ENCODE measurements at places on chromosomes 16 and 17.

- DNase-seq, result no peak
Observed at GRCh38 chr16:88983165-88983564, 6.2 kb upstream of the CBFA2T3 start.

DNA sequence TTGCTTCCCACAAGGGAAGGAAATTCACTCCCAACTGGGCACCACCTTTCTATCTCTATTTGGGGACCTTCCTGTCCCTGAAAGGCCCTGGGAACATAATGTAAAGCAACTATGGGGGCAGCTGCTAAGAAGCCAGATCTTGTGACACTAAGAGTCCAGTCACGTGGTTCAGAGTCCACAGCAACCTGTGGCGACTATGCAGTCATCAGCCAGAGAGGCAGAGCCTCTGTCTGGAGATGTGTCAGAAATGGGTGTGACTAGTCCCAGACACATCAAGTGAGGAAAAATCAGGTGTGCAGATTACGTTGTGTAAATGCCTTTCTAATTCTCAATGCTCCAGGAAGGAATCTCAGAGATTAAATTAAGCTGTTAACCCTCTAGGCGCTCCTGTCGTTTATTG lies 26.6 kb upstream of the SKAP1 start:
- no peak for DNase-seq

GRCh38 chr17:72187556-72187955 lies 66.7 kb downstream of the SOX9 start:
- no peak for DNase-seq

DNA sequence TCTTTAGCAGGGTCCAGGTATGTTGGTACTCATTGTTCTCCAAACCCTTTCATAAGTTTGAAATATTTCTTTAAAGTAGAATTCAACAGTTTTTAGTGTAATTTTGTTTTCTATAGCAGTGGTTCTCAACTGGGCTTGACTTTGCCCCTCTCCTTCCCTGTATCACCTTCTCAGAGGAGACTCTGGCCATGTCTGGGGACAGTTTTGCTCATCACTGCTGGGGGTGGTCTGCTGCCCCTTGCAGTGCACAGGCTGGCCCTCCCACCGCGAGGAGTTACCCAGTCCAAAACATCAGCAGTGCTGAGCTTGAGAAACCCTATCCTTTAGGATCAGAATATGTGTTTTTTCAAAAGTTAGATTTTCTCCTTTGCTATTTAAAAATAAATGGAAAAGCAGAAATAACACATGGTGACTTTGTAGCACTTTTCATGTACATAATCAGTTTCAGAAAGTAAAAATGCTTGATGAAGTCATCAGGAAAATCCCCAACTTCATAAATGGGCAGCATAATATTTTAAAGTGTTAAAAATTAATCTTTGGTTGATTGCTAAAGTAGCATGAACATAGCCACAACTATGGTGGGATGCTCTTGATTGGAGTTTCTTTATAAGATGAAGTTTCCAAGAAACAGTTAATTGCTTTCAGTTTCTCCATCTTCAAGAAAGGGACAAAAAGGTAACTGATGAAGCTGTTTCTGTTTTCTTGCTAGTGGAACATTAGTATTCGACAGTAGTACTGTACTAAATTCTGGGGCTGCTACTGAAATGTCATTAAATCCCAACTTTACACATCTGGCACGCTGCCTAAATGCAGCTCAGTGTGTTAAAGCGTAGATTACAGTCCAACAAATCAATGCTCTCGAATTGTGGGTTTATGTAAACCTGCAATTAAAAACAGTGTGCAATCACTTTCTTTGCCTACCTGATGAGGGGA lies 70.3 kb downstream of the NETO2 start:
- no peak for DNase-seq

- DNase-seq, result no peak
Observed at GRCh38 chr16:11870399-11870798, 19.1 kb upstream of the RSL1D1 start.

DNA sequence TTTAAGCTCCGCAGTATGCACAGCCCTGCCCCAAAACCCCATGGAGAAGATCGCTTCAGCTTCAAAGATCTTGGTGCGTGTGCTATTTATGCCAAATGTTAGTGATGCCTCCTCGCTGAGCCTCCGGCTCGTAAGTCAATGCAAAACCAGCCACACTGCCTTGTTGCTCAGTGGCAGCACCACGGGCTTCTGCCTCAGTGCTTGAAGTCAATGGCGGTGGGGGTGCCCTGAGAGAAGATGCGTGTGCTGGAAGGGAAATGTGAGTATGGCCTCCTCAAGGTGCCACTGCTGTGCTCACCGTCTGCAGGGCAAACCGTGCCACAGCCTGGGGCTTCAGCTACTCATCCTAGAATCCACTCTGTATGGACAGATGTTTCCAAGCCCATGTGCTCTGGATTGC lies 121.9 kb downstream of the XYLT1 start:
- DNase-seq, result no peak

- no peak for DNase-seq
Observed at GRCh38 chr17:30379303-30379902, 676 bp downstream of the CPD start.

- no peak for DNase-seq
Observed at GRCh38 chr16:87126403-87127025, 190.7 kb downstream of the C16orf95 start.

DNA sequence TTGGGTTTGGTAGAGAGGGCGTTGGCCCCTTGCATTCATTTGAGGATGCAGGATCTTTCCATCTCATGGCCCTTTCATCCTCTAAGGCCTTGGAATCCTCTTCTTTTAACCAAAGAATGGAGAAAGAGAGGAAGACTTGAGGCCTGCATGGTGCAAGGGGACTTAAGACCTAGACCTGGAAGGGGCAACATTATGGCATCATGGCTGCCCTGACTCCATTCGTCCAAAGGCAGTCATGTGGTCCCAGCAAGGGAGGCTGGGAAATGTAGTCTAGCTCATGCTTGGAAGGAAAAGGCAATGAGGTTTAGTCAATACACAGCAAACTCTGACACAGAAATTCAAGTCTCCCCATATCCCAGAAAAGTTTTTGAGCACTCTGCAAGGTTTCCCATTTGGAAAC lies 30.7 kb upstream of the CDRT4 start:
- no peak for DNase-seq

DNA sequence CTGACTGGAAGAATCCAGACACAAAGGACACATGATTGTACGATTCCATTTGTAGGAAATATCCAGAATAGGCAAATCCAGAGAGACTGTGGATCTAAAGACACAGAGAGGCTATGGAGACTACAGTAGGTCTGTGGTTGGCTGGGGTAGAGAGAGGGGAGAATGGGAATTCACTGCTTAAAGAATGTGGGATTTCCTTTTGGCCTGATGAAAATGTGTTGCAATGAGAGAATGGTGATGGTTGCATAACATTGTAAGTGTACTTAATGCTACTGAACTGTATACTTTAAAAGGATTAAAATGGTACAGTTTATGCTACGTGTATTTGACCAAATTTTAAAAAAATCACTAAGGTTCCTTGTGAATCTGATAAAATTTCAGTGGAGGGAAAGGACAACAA lies 62.1 kb downstream of the GPRC5B start:
- DNase-seq, result no peak

DNA sequence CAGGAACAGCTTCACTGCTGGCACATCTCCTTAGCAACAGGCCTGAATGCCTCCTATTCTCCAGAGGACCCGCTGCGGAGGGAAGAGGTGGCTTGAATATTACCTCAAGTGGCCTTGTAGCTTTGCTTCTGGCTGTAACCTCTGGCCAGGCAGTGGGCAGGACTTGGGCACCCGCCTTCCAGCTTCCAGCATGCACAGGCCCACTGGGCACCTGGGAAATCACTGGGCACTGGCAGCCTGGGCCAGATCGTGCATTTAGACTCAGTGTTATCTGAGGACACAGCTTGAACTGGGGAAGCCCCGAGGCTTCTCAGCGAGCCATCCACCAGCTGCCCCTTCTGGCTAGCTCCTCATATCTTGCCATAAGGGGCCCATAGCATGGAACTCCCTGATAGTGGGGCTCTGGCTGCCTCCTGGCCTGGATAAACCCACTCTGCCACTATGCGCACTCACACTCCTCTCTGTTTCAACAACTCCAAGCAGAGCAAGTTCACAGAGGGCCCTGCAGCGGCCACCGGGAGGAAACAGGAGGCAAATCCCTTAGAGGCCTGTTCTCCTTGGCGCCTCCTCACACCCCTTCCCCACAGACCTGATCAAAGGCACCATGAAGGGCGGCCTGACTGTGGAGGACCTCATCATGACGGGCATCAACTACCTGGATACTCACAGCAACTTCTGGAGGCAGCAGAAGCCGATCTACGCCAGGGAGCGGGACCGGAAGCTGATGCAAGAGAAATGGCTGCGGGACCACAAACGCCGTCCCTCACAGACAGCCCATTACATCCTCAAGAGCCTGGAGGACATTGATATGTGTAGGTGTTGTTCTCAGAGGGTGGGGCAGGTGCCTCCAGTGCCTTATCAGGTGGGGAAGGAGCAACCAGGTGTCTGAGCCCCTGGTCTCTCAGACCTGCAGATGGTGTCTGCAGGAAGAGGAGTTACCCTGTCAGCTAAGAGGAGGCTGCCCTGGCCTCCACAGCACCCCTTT lies 7.8 kb downstream of the ODAD4 start:
- DNase-seq, result no peak

GRCh38 chr16:68035227-68035626 lies 12.1 kb downstream of the DUS2 start:
- no peak for DNase-seq

DNA sequence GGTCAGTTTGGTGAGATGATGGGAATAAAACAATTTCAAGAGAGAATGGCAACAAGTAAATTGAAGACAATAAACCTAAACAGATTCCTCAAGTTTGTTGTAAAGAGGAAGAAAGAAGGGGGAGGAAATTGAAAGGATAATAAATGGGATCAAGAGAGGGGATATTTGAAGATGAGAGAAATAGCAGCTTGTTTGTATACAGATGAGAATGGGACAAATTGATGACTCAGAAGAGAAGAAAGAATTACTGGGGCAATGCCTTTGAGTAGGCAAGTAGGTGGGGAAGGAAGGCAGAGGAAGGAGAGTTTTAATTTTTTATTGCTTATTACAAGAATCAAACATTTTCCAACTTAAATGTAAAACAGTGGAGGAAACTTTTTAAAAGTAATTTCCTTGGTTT lies 98.3 kb downstream of the CHD9 start:
- no peak for DNase-seq

DNA sequence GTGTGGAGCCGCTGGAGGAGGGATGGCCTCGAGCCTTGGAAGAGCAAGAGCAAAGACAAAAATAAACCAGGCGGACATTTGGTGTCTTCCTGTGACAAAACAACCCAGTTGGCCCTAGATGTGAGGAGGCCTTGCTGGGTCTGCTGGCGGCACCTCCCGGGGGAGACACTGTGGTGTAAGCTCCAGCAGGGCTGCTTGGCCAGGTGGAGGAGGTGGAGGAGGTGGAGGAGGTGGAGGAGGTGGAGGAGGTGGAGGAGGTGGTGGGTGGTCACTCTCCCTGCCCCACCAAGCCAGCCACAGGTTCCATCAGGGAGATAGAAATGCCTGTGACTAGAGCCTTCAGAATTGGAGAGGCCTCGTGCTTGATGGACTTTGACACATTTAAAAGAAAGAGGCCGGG lies 32.1 kb downstream of the DBNDD1 start:
- no peak for DNase-seq
